Panc1 (cell line): ENCODE measurements at places on chromosomes 2 and 18.

GRCh38 chr18:62555135-62555534, 32.3 kb downstream of the ZCCHC2 start:
- peak; percentile 25 for DNase-seq

DNA sequence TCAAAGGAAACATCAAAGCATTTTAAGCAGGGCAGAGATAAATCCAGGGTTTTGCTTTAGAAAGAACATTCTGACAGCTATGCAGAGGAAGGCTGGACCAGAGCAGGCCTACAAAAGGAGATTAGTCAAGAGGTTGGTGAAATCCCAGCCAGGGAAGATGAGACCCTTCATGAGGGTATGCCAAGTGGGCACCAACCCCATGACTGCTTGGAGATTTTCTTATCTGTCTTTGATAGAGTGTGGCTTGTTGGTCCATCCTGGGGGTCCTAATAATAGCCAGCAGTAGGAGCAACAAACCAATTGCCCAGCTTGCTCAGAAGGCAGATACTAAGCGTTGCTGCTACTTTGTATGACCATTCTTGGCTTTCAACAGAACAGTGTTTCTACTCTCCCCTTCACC, 895.4 kb downstream of the EPHA4 start:
- DNase-seq = no peak

- DNase-seq = no peak
Measured at GRCh38 chr18:36012891-36013290, 40.4 kb downstream of the RMP24 start.

- no peak for DNase-seq
Measured at GRCh38 chr2:236485519-236485918, 84.1 kb upstream of the ACKR3 start.

- no peak for DNase-seq
Measured at GRCh38 chr18:76913583-76913982, 91.2 kb downstream of the ZNF236 start.

GRCh38 chr2:237341872-237342271, 72.1 kb downstream of the COL6A3 start:
- no peak for DNase-seq

DNA sequence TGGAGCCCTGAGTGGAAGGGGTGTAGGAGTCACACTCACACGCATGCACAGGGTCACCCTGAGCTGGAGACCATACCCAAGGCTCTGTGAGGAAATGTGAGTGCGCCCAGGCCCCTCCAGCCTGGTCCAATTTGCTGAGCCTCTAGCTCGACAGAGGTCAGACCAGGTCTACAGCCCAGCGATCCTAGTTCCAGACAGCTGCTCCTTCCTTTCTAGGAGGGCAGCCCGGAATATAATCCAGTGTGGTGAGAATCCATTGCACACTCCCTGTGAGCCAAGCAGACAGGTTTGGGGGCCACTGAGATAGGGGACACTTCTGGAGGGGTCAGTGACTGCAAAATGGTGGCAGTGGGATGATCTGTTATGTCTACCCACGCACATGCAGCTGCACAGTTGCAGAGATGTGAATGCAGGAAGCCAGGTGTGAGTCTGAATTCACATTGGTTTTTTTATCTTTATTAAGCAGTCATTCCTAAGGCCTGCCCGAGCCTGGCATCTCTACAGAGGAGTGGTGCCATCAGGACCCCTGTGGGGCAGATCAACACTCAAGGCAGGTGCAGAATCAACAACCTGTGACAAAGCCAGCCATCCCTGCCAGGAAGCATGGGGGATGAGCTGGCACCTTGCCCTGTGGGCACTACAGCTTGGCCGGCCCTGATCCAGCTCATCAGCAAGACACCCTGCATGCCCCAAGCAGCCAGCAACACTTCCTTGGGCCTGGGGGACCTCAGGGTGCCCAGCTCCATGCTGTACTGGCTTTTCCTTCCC, at the start of gene GPR148:
TSS of gene GPR148 (plus strand) at position 522 of the 768 bp plus-strand sequence. CDS start at position 604, 82 bp downstream.
- DNase-seq = no peak

GRCh38 chr18:51490417-51490816, 292.9 kb upstream of the MEX3C start:
- no peak for DNase-seq

- DNase-seq = no peak
Measured at GRCh38 chr2:217988014-217988839, 14.6 kb downstream of the TNS1 start.

- DNase-seq = no peak
Measured at GRCh38 chr2:4964579-4964978, 727.6 kb upstream of the SOX11 start.

GRCh38 chr18:11146238-11146946, 3.0 kb downstream of the PIEZO2 start:
- DNase-seq = no peak

GRCh38 chr18:56353663-56354260, 284.6 kb downstream of the TXNL1 start:
- DNase-seq = no peak

- DNase-seq = no peak
Measured at GRCh38 chr2:5264361-5264760, 427.8 kb upstream of the SOX11 start.

DNA sequence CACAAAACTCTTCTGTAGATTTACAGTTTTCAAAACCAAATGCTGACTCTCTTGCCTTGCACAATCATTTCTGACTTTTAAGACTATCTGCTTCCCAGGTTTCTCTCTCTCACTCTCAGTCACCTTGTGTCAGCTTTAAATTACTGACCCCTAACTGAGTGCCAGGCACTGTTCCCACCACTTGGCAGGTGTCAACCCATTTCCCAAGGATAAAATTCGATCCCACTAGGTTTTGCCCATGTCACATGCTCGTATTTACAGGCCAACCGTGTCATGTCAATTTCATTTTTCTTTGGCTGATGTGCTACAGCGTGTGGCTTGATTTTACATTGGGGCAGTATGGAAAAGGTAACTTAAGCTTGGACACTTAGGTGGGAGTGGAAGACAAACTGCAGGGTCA, 26.1 kb upstream of the LMAN1 start:
- DNase-seq = no peak

DNA sequence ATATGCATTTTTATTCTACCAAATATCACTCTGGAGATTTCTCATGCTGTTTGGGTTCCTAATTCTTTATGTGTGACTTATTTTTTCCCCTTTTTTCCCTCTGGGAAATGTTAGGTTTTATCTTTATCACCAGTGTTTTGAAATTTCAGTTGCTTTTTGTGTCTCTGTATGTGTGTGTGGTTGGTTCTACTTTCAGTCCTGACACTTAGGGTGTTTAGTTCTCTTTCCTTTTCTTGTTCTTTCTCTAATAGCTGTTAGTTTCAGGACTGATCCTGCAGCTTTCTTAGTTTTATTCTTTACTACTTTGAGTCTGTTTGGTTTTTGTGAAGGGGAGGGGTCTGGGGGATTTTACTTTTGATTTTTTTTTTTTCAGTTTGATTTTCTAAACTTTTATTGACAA, 23.1 kb downstream of the PPM1B start:
- DNase-seq = no peak

GRCh38 chr2:29628108-29628745, 293.2 kb downstream of the ALK start:
- DNase-seq = no peak

GRCh38 chr2:23246992-23247683, 137.8 kb upstream of the KLHL29 start:
- DNase-seq = no peak

DNA sequence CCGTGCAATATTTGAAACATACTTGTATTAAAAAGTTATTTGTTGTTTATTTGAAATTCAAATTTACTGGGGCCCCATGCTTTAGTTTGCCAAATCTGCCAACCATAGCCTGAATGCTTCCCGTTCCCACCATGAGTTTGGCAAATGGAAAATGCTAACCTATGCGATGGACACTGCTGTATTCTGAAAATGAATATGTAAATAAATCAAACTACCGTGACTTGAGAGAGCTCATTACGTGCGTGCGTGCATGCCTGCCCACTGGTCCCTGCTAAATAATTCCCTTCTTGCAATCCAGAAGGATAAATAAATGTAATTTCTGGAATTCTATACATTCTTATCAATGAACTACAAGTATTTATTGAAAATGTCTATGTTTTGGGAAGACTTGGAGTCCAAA, 3.2 kb downstream of the BOD1L2 start:
- DNase-seq = no peak
